ENCODE measurements at places on chromosomes 7 and 10.

GRCh38 chr7:140165422-140165821, 11.4 kb downstream of the KDM7A start:
- DNase-seq: peak; percentile 52

DNA sequence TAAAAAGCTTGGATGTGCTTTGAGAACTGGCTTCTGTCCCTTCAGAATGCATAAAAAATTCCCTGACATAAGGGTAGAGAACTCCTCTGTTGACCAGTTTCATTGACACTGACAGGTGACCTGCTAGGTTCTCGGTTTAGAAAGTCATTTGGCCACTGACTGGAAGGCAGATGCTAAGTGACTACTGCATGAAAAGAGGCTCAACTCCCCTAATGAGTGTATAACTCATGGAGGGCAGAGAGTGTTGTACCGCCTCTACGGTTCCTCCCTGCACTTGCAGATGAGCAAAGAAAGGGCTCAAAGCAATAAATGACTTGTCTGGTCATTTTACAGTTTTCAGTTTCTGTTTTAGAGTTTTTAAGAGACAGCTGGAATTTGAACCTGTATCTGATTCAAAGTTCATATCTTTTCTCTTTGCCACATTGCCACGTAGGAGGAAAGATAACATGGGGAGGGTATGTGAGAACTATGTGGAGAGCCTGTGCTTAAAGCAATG, 2.9 kb upstream of the FGL2 start:
- no peak for DNase-seq

DNA sequence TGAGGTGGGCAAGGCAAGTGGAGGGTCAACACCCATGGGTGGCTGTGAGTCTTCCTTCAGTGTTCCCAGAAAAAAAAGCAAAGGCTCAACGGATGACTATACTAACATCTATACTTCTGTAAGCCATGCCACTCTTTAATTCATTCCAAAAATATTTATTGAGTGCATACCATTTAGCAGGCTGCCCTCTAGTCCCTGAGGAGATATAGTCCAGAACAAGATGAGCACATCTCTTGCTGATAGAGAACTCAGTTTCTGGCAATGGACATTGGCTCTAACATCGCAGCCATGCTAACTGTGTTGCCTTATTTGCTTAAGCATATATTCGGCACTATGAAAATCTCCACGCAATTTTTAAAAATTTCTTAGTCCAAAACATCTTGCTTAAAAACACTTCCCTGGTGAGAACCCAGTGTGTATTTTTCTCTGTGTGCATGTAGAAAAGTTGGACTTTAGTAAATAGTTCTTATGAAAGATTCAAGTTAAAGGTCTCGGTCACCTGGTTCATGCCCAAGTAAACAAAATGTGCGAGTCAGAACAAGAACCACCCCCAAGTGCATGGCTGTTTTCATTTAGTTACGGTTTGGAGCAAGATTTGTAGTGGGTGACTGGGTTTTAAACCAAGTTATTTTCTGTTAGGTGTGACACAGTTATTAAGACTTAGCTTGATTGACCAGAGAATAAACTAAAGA, 69.8 kb downstream of the MET start:
- DNase-seq: no peak

DNA sequence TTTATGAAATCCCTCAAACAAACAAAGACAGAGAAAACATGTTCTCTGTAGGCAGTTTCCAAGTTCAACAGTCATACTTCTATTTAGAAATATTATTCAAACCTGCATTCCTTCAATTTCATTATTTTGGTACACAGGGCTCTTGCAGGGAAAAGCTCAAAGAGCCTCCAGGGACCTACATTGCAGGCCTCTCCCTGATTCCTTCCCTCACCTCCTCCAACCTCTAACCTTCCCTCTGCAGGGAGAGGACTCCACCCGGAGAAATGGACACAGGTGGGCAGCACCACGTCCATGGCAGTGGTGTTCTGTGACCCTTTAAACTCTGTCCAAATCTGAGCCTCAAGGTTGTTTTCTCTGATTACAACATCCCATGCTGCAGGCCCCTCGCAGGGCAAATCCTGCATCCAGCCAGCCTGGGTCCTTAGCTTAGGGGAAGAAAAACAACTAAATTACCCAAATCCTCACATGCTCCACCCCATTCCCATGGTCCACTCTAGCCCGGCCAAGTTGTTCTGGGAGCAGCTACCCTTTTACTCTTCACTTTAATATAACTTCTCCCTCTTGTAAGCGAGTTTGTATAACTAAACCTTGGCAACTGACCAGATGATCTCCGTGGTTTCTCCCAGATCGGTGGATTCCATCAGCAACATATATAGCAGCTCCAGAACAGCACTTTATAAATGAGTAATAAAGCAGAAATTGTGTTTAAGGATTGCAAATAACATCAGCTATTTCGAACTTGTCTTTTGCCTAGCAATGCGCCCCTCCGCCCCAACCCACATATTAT, 129.8 kb downstream of the CUBN start:
- no peak for DNase-seq

DNA sequence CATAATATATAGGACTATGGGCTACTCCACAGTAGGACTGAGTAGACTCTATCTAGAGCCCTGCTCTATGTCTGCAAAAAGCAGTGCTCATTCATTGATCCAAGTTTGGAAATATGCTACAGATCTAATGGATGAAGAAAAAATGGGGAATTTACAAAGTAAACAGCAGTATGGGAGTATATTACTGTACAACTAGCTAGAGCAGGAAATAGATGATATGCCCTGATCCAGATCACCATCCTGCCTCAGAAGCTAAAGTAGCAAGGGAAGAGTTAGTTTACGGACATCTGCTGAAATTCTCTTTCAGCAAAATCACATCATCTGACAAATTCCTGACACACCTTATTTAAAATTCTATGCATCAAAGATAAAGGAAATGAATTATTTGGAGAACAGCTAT, 168.2 kb upstream of the SEMA3A start:
- DNase-seq: no peak

DNA sequence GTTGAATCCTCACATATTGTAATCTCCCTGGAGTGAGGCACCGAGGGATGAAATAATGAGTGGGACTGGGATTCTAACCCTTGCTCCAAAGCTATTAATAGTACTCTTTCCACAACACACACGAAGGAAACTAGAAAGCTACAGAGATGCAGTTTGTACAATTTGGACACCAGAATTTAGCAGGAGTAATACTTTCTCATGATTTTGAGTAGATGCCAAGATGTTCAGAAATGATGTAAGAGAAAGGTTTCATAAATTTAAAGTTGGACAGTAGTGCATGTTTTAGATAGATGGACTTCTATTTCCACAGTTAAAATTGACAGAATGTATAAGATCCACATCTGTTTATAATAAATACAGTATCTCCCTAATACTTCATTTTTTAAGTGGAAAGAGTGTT, 46.5 kb downstream of the PRR15 start:
- DNase-seq: no peak

GRCh38 chr7:148238761-148239325, 351.7 kb upstream of the C7orf33 start:
- DNase-seq: no peak

DNA sequence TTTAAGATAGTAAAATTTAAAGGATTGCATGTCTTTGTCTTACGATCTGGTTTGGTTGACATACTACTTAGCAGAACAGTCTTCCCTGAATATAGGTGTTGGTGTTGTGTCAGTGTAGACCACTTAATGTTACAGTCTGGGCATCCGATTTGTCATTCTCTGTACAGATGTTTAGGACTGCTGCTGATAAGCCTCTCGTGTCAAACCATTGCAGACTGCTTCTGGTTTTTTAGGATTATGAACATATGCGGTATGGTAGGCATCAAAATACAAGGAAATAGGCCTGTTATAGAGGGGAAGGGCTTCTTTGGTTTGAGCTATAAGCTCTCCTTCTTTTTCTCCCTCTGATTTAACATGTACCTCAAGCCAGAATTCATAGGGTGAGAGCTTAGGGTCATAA, 7.4 kb downstream of the CYP3A43 start:
- DNase-seq: no peak

GRCh38 chr7:157011333-157012112, 1.1 kb upstream of the MNX1 start:
- DNase-seq: no peak

DNA sequence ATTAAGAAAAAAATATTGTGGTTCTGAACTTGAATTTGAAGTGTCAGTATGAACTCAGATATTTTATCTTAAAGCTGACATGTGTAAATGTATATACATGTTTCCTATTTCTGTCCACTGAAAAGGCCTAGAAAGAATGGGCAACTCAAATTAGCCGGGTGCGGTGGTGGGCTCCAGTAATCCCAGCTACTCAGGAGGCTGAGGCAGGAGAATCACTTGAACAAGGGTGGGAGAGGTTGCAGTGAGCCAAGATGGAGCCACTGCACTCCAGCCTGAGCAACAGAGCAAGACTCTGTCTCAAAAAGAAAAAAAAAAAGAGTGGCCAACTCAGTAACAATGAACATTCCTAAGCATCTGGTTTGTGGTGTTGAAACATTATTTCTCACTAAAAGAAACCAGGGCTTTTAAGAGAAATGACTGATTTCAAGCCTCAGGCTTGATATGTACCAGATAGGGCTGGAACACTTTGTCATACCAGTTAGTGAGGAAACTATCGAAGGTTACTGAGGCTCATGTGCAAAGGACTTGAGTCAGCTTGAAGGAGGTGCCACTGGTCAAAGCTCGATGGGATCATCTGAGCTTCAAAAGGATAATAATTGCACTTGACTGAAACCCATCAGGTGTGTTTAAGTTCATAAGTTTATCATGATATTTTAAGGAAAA, 40.5 kb downstream of the AOAH start:
- DNase-seq: no peak

- DNase-seq: no peak
These were observed 46.9 kb upstream of the TRIM8 start for GRCh38 chr10:102597131-102597991.

GRCh38 chr10:87505366-87506111, 846 bp downstream of the MINPP1 start:
- no peak for DNase-seq

DNA sequence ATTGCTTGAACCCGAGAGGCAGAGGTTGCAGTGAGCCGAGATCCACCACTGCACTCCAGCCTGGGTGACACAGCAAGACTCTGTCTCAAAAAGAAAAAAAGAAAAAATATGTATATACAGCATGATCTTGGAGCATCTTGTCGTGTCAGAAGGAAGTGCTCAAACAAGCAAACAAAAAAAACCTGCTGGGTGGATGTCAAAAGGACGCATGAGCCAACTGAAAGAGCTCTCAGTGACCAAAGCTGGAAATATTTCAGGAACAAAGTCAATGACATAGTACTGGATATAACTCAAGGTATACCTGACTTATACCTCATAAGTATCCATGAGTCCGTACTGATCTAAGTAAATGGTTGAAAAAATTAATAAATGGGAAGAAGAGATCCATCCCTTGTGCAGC, 94.6 kb upstream of the ANLN start:
- DNase-seq: no peak

DNA sequence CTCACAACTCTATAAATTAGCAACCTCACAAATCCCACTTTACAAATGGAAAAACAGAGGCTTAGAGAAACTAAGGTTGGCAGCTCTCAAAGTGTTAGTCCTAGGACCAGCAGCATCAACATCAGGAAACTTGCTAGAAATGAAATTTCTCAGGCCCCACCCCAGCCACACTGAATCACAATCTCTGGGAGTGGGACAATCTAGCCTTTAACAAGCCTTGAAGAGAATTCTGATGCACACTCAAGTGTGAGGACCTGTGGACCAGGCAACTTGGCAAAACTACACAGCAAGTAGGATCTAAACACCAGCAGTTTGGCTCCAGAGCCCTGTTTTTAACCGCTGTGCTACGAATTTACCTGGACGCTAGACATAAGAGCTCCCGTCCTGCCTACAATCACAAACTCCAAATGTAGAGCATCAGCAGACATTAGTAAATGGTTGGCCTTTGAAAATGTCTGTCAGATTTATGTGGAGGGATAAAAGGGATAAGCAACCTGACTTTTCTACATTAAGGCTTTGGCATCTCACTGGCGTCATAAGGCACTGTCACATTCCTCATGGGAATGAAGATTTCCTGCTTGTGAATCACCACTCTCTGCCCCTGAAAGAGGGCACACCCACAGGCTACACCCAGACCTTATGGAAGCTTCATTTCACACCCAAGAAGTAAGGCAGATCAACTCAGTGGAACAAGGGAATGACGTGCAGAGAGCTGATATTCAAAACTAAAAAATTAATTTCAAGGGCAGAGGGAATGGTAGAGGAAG, 34.5 kb downstream of the PPP1R3C start:
- DNase-seq: no peak

DNA sequence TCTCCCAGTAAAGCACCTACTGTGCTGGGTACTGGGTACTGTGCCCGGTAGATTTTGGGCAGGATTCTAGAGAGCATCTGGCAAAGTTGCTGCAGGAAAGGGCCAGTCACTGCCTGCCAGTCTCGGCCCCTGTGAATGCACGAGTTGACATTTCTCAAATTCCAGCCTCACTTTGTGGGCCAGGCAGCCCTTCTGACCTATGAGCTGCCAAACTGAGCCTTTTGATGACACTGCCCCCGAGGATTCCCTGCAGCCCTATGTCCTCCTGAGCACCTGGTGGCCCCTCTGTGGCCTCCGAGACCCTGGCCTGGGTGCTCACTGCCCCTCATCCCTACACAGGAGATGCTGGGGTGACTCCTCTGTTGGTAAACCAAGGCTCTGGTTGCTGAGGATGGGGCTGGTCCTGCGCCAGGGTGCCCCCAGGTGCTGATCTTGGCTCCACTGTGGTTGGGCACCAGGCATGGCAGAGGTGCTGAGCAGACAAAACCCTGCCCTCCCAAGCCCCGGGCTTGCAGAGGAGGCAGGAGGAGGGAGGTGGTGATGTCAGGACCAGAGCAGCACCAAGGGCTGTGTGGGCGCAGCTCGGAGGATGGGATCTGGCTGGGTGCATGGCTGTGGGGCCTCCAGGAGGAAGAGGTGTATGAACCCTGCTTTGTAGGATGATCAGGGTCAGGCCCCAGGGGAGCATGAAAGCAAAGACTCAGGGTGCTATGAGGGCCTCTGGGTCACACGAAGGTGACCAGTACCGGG, 16.2 kb downstream of the LHPP start:
- DNase-seq: no peak

- peak; percentile 89 for DNase-seq
These were observed 22.0 kb upstream of the SLF2 start for GRCh38 chr10:100890673-100891317.

DNA sequence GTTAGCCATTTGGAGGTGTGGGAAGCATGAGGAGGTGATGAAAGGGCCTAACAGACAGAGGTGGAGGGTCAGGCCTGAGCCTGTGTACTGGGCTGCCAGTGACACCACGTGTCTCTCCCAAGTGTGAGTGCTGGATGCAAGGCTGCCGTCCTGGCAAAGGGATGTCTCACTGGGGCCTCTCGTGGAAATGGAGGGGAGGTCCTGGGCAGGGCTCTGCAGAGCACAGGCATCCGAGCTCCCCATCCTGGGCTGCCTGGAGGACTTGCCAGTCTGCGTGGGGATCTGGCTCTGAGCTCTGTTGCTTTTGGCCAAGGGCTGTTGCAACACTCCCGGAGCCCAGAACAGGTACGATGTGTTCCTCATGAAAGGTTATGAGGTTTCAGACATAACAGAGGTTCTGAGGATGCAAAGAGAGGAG, 77.3 kb downstream of the GRK5 start:
- no peak for DNase-seq

DNA sequence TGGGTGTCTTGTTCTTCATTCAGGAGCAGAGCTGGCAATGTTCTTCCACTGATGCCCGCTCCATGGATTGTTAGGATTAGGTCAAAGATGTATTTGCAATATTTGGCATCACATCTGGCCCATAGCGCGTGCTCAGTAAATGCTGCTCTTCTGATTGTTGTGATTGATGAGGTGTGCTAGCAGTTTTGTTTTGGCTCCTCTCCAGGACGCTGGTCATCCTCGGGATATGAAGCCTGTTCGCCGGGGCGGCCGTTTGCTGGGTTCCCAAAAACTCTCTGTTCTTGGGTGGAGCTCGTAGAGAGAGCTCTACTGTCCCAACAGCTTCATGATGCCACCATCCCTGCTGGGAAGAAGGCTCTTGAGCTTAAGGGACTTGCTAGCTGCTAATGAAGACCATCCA, 96.9 kb downstream of the XRCC2 start:
- no peak for DNase-seq

Data from AG04449 (cell line).